ENCODE measurements at places on chromosomes 13 and 19.

GRCh38 chr19:39246951-39247669 lies 1.5 kb downstream of the IFNL4 start:
- no peak for DNase-seq

DNA sequence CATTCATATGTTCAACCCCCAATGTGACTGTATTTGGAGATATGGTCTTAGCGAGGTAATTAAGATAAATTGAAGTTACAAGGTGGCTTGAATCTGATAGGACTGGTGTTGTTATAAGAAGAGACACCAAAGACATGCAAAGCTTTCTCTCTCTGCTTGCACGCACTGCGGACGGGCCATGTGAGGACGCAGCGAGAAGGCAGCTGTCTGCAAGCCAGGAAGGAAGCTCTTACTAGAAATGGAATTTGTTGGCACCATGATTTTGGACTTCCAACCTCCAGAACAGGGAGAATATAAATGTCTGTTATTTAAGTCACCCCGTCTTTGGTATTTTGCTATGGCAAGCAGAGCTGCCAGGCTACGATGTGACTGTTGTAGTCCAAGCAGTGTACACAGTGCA lies 4.8 kb downstream of the DLEU7 start:
- DNase-seq: no peak

- no peak for DNase-seq
Measured at GRCh38 chr19:58513213-58513693, 1.5 kb upstream of the SLC27A5 start.

DNA sequence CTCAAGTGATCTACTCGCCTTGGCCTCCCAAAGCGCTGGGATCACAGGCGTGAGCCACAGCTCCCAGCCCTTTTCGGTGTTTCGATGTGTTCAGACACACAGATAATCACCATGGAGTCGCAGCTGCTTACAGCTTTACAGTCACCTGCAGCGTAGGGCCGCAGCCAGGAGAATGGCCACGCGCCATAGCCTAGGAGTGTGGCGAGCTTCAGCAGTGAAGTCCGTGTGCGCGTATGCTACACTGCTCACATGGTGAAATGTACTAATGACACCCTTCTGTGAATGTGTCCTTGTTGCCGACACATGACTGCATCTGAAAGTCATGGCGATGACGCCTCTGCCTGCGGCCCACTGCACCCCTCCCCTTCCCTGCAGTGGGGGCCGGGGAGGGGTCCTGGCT lies 23.6 kb downstream of the AP3D1 start:
- no peak for DNase-seq

DNA sequence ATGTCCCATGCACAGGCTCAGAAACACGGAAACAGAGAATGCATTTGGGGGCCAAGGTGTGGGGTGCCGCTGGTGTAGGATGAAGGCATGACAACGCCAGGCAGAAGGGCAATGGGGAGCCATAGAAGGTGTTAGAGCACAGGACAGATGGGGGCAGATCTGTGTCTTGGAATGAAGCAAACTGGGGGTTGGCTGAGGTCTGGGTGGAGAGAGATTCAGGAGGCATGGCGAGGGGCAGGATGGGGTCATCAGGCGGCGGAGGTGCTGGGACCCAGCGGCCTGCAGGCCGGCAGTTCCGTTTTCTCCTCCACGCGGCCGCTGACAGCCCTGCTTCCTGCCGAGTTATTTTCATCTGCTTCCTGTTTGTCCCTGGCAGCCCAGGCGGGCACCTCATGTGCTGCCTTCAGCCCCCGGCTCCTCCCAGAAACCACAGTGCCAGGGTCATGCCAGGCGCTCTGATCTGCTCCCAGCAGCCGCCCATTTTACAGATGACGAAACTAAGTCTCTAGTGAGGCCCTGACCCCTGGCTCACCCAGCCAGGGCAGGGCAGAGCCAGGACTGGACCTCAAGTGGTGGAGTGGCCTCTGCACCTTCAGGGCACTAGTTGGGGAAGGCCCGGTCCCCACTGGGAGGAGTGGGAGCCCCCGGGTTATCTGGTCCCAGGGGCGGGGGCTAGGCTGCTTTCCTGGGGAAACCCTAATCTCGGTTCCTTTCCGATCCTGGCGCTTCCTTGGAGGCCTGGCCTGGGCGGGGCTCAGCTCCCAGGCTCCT lies 2.2 kb downstream of the ARHGAP45 start:
- no peak for DNase-seq

GRCh38 chr13:28755546-28755870 lies 36.7 kb upstream of the SLC46A3 start:
- no peak for DNase-seq

DNA sequence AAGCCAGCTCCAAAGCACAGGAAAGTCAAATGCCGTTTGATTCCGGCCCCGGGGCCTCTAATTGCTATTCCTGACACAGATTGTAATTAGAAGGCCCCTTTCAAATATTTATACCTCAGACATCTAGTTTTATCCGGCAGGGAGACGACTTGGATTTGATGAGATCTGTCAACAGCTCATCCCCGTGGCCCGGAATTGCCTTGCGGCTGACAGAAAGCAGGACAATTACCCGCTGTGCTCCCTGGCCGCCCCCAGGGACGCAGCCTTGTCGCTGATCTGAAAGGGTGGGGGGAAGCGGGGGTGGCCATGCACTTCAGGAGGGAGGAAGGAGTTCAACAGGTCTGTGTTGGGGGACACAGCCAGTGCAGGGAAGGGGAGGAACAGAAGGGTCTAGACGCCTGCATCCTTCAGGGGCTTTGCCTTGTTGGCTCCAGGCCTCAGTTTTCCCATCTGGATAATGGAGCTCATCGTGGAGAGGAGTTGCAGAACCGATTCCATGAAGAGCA lies 1.8 kb upstream of the SHD start:
- DNase-seq: no peak

- no peak for DNase-seq
Measured at GRCh38 chr13:60654415-60654814, 257.4 kb downstream of the TDRD3 start.

DNA sequence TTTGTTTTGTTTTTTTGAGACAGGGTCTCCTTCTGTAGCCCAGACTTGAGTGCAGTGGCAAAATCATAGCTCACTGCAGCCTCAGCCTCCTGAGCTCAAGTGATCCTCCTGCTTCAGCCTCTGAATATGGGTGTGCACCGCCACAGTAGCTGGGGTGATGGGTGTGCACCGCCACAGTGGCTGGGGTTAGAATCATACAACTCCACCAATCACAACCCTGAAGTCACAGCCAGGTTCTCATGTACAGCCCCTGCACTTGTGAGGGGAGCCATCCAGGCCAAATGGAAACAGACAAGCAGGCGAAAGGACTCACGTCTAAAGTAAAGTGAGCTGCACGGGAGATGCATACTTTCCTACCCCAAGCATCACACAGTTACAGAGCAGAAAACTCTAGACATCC lies 63.1 kb upstream of the RANBP3 start:
- DNase-seq: no peak

- DNase-seq: no peak
Measured at GRCh38 chr13:43564952-43565351, 221.8 kb downstream of the ENOX1 start.

- DNase-seq: no peak
Measured at GRCh38 chr13:103328899-103329298, 262.7 kb upstream of the SLC10A2 start.

DNA sequence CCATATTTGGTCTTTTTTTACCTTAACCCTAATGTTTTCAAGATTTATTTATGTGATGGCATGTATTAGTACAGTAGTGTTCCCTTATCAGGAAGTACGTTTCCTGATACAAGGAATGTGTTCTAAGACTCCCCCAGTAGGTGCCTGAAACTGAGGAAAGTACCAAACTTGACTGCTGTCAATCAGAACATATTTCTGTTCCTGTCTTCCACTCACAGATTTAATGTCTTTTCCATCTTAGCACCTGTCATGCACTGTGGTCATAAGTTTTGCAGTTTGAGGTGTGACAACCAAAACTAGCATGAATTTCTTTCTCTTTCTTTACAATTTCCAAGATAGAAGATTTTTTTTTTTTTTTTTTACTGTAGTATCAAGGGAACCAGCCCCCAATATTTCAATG lies 62.9 kb downstream of the LMO7 start:
- no peak for DNase-seq

DNA sequence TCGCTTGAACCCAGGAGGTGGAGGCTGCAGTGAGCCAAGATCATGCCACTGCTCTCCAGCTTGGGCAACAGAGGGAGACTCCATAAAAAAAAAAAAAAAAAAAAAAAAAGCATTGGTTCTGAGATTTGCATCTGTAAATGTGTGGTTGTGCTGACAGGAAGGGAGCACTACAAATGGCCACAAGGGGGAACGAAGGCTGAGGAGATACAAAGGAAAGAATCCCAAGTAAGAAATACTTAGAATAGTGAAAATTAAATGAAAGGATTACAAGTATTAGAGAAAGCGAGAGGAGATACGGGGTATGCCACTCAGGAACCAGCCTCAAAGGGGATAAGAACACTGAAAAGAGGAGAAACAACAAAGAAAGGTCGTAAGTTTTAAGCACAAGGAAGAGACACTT lies 284.9 kb downstream of the KLF12 start:
- no peak for DNase-seq

GRCh38 chr13:106561551-106562170 lies 6.3 kb downstream of the ARGLU1 start:
- no peak for DNase-seq

DNA sequence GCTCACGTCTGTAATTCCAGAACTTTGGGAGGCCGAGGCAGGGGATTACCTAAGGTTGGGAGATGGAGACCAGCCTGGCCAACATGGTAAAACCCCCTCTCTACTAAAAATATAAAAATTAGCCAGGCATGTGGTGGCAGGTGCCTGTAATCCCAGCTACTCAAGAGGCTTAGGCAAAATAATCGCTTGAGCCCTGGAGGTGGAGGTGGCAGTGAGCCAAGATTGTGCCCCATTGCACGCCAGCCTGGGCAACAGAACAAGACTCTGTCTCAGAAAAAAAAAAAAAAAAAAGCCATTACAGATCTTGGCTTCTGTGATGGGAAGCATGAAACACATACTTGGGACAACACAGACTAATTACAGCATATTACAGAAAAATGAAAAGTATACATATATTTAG lies 1404.5 kb upstream of the SPRY2 start:
- no peak for DNase-seq

- no peak for DNase-seq
Measured at GRCh38 chr13:77521194-77521593, 14.3 kb upstream of the SCEL start.

- DNase-seq: no peak
Measured at GRCh38 chr13:22828081-22828480, 352.7 kb upstream of the SGCG start.

DNA sequence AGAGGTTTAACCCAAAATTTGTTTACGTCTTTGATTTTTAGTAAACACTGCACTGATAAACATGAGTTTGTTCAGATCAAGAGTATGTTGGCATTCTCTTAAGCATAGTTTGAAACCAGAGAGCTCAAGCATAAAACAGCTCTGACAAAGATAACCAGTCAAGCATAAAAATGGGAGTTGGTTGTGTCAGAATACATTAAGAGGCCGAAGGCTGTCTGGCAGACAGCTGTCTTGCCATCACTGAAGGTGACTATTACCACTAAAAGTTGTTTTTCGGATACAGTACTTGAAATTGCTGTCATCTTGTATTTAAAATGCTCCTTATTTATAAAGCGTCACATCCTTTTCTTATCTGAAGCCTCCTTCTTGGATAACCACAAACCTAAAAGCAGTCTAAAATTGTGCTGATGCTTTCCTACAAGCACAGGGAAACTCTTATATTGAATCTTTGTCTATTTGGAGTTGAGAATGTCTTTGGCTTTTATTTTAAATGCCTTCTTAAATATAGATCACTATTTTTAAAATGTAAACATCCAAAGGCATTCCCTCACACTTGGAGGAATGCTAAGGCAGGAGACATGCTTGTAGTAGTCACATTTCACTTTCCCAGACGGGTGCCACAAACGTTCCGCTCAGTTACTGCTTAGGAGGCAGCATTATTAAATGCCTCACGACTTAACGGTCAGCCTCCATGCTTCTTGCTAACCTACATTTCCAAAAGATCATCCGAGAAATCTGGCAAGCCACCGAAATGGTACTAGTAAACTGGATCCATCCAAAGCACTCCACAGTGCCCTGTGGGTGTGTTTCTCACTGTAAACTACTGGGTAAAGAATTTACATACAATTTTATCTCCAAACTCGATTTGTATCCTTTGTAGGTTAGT lies 1.5 kb downstream of the SMAD9 start:
- DNase-seq: no peak

DNA sequence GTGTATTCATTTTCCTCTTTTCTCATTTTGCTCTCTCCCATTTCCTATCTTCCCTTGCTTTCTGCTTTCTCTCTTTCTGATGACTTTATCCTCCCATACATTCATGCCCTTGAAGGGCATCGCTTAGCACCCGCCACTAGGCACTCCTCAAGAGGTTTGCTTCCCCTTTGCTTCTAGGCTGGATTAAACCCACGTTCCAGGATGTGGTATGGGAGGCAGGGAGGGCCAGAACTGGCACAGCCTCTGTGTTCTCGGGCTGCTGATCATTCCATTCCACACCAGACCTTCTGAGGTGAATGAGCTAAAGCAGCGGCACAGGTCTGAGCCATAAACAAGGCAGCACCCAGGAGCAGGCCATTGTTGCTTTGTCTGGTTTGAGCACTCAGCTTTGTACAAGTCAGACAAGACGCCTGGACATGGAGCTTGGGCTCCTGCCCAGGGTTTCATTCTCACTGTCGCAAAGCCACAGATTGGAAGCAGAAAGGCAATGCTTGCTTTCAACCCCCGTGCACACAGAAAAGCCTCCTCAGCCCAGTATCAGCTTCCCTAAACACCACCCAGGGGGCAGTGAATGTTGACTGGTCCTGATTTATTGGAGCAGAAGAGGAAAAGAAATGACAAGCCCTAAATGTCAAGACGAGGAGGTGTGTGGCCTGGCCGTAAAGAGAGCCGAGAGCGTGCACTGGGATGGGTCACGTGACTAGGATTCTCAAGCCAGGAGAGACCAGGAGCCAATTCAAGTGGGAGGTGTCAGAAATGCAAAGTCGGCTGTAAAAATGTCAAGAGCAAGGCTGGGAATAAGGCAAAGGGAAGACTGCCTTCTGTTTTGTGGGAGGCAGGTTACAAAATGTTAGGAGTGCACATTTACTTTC lies 218.0 kb upstream of the SERP2 start:
- no peak for DNase-seq

DNA sequence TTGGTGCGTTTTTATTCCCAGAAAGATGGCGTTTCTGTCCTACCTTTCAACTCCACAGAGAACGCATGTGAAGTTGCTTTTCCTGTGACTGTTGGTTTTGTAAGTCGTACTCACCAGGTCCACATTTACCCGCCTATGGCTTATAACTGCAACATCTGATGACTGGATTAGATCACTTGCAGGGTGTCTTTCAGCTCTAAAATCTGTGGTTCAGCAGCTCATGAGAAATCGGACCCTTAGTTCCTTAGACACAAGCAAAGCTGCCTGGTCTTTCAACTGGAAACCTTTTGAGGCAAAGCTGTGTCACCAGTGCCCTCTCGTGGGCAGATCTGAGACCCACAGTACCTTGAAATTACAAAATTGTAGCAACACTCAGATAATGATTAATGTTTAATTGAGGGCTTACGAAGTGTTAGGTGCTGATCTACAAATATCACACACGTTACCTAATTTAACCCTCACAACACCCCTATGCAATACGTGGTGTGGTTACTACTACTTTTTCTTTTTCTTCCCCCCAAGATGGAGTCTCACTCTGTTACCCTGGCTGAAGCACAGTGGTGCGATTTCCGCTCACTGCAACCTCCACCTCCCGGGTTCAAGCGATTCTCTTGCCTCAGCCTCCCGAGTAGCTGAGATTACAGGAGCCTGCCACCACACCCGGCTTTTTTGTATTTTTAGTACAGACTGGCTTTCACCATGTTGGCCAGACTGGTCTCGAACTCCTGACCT lies 65.4 kb downstream of the RUBCNL start:
- DNase-seq: peak; percentile 54
